ENCODE measurements at places on chromosomes 1 and 21.

DNA sequence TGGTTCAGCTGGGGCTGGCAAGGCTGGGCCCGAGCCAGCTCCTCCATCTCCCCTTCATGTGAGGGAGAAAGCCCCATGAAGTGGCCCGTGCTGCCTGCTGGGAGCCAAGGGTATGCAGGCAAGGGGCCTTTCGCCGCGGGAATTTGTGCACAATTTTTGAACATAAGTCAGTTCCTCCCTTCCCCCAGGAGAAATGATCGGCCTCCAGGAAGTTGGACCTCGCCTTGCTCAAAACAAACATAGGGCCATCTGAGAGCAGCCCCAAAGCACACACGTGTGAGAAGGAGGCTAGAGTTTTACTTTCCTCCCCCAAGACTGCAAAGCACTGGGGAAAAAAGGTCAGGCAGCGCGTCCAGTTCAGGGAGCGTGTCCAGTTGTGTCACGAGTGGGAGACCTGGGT lies 64.7 kb downstream of the PRDM16 start:
- no peak for DNase-seq

DNA sequence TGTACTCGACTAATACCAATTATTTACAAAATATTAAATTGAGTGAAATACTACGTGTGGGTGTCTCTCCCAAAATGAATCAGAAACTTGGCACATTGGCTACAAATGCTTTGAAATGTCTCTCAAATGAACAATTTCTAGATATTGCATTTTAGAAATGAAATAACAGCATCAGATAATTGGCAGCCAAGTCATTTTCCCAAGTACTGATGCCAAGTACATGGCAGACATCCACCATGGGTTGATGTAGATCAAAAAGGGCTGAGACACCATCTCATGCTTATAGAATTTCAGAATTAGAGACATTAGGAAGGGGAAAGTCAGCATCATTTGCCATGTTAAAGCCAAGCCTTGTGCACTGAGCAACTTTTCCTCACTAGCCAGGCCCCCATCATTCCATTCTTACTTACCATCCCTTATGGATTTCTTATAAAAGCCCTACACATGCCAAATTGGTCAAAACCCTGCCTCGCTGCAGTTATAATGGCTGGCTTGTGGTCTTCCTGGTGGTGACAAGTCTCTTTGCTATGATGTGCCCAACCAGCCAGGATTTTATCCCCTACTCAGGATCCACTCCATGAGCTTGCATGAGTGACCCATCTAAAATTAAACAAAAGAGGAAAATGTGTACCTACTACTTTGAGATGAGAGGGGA lies 73.1 kb downstream of the GREM2 start:
- DNase-seq, result no peak

DNA sequence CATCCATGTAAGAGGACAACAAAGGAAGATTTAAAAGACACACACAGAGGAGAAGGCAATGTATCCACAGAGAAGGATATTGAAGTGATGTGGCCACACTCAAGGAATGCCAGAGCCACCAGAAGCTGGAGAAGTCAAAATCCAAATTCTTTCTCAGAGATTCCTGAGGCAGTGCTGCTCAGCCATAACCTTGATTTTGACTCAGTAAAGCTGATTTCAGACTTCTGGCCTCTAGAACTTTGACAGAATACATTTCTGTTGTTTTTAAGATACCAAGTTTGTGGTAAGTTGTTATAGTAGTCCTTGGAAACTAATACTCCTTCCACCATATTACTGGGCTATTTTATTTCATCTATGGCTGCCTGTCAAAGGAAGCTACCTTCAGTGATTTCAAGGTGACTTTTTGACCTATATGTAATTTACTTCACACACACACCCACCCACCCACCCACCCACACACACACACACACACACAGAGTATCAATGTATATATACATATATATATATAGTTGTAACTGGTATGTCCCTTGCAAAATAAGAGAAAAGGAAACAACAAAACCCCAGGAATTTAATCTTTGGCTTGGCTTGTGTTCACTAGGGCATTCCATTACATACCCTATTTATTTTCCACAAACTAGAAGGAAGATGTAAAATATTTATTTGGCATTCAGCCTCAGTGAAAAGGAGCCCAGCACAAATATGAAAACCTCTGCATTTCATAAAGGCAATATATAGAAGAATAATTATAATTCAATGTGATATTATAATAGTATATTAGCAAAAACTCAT lies 142.1 kb upstream of the PTGFR start:
- no peak for DNase-seq

DNA sequence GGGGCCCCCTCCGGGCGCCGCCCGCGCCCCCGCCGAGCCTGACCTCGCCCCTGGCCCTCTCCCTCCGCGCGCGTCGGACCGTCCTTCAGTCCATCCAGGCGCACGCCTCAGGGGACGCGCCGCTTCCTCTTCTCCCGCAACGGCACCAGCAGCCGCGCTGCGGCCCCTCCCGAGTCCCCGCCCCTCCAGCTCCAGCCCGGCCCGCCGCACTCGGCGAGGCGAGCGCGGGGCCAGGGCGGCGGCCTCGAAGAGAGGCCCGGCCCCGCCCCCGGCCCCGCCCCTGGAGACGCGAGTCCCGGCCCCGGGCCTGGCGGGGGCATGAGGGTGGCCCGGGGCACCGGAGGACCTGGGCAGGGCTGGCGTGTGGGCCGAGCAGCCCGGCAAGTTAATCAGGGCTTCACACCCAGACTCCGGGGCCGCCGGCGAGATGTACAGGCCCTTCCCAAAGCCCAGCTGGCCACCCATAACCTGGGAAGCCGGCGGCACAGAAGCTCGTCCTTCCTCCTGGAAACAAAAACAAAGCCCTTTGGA lies at the start of gene IGSF3:
Gene IGSF3, minus strand, starts transcription at position 159 of the 531 bp plus-strand sequence. CDS start 1,407 bp downstream, outside the sequence.
- peak; percentile 84 for DNase-seq

DNA sequence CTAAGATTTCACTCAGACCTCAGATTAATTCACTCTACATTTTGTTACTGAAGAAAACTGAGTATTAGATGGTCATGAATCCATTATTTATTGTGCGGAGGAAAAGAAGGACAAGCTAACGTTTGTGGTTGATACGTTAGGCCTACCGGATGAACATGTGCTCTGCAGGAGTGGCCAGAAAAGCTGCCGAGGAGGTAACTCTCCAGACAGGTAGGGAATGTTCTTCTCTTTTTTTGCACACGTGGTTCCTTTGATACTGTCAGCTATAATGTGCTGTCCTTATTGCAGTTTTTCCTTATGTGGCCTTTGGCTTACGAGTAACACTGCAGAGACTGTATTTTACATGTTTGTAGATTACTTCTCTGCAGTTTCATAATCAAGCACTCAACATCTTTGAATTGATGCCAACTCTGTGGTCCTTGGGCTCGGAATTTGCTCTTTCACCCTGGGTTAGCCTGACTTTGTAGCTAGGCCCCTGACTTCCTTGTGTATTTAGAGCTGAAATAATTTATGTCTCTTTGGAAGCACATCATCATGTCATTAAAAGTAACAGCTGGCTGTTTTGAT lies 13.6 kb downstream of the MTR start:
- no peak for DNase-seq

DNA sequence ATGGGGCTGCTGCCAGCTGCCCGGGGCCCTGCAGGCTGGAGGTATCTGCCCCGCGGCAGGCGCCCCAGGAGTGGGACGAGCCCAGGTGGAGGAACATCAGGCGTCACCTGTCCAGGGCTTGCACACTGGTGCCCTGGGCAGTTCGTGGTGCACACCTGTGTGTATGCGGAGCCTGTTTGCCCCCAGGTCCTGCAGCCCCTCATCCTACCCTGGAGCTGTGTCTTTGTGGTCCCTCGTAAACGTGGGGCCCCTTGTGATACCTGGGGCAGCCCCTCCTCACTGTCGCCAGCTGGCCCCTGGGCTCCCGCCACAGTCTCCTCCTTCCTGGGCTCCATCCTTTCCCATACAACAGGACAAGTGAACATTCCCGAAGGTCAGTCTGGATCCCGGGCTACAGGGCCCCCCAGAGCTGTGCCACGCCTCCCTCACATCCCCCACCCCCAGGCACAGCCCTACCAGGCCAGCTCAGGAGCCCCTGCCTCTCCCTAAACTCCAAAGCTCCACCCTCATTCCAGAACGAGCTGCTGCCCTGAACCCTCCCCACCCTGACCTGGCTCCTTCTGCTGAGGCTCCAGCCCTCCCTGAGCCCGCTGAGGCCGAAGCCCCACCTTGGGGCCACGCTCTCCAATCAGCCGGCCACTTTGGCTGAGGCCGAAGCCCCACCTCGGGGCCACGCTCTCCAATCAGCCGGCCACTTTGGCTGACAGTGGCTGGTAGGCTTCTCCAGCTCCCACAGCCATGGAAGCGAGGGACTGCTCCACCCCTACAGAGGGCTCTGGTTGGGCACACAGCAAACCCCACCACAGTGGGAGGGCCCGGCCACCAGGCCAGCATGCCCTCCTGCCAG lies 42.6 kb downstream of the UBE2G2 start:
- DNase-seq, result no peak

DNA sequence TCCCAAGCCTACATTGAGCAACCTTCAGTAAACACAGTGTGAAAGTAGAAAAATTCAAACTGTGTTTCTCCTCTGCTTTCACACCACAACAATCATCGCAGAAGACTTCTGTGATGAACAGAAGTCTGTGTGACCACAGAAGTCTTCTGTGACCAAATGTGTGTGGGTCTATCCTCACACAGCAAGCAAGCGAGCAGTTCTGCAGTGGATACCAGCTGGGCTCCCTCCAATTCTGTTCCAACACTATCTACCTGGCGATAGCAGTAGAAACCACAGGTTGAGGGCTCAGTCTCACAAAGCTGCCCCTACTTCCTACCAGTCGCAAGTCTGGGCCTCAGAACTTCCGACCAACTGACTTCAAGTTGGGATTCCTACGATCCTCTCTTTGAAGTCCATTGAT lies 21.0 kb upstream of the RAP1A start:
- no peak for DNase-seq

GRCh38 chr21:43305811-43306311 lies 121.1 kb downstream of the SIK1 start:
- no peak for DNase-seq

GRCh38 chr1:209199822-209200221 lies 383.7 kb upstream of the CAMK1G start:
- peak; percentile 66 for DNase-seq

DNA sequence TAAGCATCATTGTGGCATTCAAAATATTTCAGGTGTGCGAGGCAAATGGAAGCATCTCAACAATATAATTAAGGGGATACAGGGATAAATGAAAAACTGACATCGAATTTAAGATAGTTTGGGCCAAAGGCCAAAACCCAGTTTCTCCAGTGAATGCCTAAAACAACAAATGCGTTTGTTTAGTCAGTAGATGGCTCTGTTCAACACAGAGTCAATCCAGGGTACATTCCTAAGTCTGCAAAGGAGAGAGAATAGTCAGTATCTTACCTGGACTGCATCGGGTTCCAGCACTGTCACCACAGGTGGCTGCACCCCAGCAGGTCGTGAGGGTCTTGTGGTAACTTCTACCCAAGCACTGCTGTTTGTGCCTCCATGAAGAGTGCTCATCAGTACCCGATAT lies 321.1 kb downstream of the KCTD3 start:
- DNase-seq, result peak; percentile 63

DNA sequence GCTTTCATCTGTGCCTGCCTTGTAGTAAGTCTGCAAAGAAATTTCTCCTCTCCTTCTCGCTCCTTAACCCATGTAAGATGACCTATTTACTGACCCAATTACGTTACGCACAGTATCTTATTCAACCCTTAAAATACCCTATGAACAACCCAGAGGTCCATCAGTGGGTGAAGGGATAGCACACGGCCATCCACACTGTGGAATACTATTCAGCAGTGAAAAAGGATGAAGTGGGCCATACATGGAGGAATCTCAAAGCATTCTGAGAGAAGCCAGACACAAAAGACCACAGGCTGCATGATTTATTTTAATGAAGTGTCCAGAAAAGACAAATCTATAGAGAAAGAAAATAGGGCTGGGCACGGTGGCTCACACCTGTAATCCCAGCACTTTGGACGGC lies 23.8 kb upstream of the RSPO1 start:
- no peak for DNase-seq

DNA sequence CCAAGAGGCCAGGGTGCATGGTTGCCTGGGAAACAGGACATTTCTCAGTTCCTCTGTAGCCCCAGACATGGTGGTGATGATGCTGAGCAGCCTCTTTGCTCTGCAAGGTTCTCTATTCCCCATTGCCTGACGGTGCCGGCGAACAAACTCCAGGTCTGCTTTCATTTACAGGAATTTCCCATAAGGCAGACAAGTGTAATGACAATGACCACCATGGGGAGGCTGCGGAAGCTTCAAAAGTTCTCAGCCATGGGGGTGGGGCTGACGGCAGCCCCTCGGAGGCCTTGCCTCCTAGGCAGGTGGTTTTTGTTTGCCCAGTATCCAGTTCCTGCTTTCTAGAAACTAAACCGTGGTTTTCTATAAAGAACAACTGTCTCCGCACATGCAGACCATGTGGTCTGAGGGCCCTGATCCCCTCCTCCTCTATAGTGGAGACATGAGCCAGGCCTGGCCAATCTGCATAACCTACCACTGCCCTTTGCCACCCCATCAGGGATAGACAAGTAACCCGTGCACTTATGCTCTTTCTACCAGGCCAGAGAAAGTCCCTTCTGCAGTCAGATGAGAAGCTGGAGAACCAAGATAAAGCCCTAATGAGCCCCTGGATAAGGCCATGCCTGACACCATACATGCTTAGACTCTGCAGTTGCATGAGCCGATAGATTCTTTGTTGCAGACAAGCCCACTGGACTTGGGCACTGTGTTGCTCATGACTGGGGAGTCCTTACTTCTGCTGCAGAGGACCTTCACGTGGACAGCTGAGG lies 54.1 kb downstream of the LDLRAD2 start:
- peak; percentile 18 for DNase-seq

GRCh38 chr1:64848803-64849202 lies 103.9 kb downstream of the RAVER2 start:
- no peak for DNase-seq

GRCh38 chr1:112646225-112646624 lies 26.6 kb downstream of the CAPZA1 start:
- no peak for DNase-seq

GRCh38 chr1:29875557-29876028 lies 639.3 kb downstream of the PTPRU start:
- peak; percentile 94 for DNase-seq

GRCh38 chr1:25050165-25050564 lies 120.1 kb upstream of the RUNX3 start:
- no peak for DNase-seq

DNA sequence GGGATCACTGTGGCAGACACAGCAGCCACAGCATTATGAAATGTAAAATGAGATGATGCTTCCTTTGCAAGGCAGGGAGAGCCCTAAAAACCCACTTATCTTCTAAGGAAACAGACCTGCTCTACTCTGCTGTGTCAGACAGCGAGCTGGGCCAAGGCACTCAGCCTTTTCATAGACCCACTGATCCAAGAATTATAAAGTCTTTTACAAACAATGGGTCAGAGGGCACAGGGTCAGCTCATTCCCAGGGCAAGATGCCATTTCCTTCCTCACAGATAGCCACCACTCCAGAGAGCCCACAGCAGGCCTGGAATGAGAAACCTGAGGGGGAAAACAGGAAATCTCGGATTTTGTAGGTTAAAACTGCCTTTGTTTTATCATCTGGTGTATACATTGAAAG lies 42.9 kb downstream of the CASQ2 start:
- no peak for DNase-seq

GRCh38 chr1:223222377-223222776 lies 79.3 kb upstream of the TLR5 start:
- no peak for DNase-seq

All from NCI-H345 (cell line).